Urothelium cell line (cell line): ENCODE measurements at places on chromosomes 7 and 10.

GRCh38 chr7:5333121-5334045 is 50.6 kb downstream of the SLC29A4 start:
- DNase-seq = no peak

DNA sequence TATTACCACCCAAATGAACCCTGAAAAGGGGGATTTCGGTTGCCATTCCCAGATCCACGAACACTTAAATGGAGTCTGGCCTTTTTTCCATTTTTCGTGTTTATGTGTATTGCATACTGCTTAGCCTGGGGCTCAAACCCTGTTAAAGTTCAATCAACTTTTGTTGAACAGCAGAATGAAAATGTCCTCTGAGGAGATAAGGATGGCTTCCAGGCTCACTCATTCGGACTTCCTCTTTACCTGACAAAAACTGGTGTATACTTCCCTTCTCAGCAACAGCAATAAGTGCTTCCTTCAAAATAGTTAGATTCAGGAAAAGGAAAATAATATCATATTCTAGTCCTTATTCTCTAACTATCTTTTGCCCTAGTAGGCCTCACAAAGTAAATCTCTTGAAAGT is 61.1 kb upstream of the ARID5B start:
- no peak for DNase-seq

GRCh38 chr10:22183771-22184461 is 33.9 kb downstream of the EBLN1 start:
- DNase-seq = no peak

- no peak for DNase-seq
Observed at GRCh38 chr10:86747796-86748581, 8.4 kb upstream of the BMPR1A start.

GRCh38 chr7:32047801-32048200 is 22.4 kb downstream of the PDE1C start:
- no peak for DNase-seq

GRCh38 chr10:23390809-23391208 is 46.2 kb upstream of the C10orf67 start:
- no peak for DNase-seq

- no peak for DNase-seq
Observed at GRCh38 chr10:121240556-121240955, 357.7 kb downstream of the FGFR2 start.

- no peak for DNase-seq
Observed at GRCh38 chr10:78744491-78745090, 324.2 kb upstream of the ZMIZ1 start.

DNA sequence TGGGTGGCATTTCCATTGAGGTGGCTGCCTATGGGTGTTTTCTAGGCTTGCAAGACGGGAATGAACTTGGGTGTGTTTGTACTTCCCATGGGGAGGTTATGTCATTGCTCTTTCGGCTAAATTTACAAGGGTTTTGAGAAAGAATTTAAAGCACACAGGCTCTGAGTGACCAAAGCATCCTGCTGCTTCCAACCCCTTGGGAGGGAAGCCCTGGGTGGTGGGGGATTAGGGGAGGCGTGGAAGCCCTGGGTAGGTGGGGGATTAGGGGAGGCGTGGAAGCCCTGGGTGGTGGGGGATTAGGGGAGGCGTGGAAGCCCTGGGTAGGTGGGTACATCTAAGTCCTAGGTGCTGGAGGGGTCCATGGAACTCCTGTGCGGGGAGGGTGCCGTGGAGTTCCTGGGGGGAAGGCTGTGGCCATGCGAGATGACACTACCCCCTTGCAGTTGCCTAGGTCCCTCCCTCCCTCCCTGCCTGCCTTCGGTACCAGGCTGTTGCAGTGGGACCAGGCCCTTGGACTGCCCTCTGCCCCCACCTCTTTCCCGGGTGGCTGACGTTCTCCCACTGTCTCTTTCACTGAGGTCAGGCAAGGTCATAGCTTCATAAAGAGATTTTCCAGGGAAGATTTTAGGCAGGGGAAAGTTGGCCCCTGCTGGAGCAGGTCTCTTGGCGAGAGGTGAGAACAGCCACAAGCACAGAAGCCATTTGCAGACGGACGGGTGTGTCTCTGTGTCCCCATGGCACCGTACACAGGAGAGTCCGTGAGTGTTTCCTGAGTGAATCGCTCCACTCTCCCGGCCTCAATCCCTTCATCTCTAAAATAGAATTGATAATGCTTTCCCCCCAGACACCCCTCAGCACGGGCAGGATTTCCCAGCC is 19.5 kb downstream of the PRF1 start:
- no peak for DNase-seq

DNA sequence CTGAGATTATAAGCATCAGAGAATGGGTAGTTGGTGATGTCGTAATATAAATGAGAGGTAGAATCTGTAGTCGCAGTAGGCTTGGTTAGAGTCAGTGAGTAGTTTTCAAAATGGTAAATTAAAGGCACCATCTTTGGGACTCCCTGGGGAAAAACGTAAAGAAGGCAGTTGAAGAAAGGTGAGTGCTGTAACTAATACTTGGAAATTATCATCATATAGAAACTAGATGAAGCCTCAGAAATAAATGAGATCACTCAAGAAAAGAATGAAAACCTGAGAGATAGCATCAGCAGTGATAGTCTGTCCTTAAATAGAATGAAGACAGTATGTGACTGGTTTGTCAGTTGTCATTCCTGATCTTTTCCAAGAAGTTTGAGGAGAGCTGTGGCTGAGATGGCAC is 23.8 kb downstream of the PALS2 start:
- no peak for DNase-seq

DNA sequence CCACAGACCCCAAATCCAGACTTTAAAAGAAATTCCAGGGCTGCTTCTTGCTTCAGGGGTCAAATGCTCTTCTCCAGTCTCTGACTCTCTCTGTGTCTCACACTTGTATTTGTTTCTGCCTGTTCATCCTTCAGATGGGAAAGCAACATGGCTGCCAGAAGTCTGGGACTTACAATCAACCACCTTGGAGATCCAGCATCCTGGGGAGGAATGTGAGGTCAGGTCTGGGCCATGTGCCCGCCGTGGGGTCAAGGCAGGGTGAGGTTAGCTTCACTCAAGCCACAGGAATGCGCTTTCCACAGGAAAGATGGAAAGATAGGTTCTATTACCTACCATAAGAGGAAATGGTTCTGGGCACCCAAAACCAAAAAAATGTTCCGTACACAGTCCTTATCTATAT is 34.3 kb upstream of the NPVF start:
- DNase-seq = peak; percentile 81

- DNase-seq = peak; percentile 61
Observed at GRCh38 chr10:27783660-27784059, 38.0 kb upstream of the MKX start.

DNA sequence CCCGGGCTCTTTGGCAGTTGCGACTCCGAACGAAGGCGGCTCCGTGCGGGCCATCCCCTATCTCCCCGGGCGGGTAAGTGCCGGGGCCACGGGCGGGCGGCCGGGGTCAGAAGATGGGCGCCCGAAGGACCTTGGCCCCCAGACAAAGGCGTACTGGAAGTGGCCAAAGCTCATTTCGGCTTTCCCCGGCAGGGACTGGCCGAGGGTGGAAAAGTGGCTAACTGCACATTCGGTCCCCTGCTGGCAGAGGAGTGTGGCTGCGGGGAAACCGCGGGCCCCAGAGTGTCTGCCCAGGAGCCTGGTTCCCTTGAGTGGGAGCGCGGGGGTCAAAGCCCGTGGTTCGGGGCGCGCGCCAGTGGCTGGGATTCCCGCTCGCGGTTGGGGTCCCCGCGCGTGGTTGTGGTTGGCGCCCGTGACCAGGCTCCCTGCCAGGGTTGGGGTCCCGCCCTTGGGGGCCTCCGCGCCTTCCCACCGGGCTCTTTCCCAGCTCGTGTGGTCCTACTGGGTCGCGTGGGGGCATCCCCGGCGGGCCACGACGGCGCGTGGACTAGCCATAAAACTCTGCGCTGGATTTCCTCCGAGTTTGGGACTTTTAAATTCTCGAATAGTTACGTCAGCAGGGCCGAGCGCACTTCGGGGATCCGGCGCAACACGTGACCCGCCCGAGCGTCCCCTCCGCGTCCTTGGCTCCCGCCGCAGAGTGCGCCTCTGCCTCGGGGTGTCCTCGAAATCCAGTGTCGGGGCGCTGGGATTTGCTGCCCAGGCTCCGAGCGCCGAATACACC is 124.4 kb downstream of the TACC2 start:
- DNase-seq = peak; percentile 78

- DNase-seq = no peak
Observed at GRCh38 chr7:140232957-140233917, 56.5 kb upstream of the KDM7A start.

DNA sequence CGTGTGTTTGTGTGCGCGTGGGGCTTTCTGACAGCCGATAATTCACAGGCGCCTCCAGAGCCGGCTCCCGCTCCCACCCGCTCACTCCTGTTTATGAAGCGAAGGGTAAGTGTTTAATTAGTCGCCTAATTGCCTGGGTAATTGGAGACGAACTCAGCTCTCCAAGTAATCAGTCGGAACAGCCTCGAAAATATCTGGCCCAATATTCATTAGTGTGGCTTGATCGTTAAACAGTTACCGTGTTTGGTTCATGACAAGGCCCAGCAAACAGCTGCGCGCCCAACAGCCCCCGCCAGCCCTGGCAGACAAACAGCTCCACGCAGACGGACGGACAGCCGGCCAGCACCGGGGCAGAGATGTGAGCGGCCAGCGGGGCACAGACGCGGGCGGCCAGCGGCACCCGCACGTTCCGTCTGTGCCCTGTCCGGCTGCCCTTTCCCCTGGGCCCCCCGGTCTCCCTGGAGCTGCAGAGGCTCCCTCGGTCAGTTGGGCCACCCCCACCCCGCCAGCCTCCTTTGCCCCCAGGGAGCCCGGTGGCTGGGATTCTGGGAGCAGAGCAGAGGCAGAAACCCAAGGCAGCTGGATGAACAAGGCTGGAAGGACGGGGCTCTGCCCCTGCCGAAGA is 98.2 kb downstream of the UNCX start:
- no peak for DNase-seq

- DNase-seq = no peak
Observed at GRCh38 chr7:132654150-132654549, 77.9 kb upstream of the PLXNA4 start.

- DNase-seq = no peak
Observed at GRCh38 chr7:44561481-44561880, 12.2 kb downstream of the DDX56 start.

DNA sequence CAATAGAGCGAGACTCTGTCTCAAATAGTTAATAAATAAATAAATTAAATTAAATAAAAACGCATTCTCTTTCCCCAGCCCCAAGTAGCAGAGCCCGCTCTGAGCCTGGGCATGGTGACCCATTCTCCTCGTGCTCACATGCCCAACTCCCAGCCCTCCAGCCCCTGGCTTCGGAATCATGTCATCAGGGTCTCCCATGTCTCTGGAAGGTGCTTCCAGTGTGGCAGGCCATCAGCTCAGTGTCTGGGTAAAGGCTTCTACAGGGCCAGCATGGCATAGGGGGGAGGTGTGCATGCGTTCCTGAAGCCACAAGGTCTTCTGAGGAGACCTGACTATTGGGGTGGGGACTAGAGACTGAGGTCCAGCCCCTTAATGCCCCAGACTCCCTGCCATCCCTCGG is 72.8 kb downstream of the ALOX5 start:
- no peak for DNase-seq

- DNase-seq = no peak
Observed at GRCh38 chr7:111540199-111540815, 22.0 kb downstream of the IMMP2L start.

DNA sequence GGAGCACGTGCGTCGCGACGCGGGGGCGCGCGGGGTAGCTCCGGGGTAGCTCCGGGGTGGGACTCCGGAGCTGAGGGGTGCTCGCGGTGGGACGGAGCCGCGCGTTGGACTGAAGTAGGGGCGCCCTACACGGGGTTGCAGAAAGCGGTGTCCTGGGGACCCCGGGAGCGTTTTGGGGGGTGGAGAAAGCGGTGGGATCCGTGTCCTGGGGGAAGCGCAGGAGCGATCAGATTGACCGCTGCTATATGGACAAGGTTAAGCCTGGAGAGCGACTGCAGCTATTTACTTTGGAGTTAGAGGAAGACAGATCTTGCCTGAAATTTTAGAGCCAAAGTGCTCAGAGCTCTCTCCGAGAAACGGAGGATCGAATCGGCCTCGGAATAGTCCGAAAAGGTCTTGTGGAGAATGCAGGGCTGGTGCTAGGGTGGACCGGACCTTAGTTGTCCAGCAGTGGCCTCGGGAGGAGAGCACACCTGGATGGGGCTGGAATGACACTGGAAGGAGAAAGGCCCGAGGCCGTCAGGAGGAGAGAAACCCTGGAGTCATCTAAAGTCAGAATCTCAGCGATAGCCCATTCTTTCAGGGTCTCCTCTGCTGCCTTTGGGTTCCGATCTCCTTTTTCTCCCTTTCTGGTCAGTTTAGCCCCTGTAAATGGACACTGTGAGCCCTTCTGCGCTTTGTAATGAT is 564 bp downstream of the PDSS1 start:
- peak; percentile 14 for DNase-seq

GRCh38 chr7:99137411-99138180 is 6.3 kb downstream of the SMURF1 start:
- DNase-seq = no peak

DNA sequence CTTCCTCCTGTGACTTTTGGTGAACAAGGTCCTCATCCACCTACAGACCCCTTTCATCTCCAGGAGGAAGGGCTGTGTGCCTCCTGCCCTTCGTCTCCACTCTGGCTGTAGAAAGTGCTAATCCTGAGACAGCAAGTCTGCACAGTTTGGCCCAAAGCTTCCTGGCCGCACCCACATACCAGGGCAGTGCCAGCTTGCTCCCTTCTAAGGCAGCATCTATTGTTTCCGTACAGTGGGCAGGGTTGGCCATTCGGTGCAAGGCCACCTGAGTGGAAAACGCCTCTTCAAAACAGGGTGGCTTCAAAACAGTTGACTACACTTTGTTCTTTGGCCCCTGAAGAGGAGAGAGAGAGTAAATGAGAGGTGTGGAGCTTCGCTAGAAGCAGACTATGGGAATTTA is 134.1 kb upstream of the KLF14 start:
- DNase-seq = no peak

GRCh38 chr7:65974876-65975275 is 7.1 kb downstream of the GUSB start:
- no peak for DNase-seq

GRCh38 chr10:126842836-126843235 is 62.4 kb upstream of the DOCK1 start:
- DNase-seq = no peak

- no peak for DNase-seq
Observed at GRCh38 chr7:142602756-142603155, 146.5 kb upstream of the PRSS1 start.

GRCh38 chr10:46216836-46217751 is 69.7 kb upstream of the ANTXRL start:
- DNase-seq = peak; percentile 25
